ENCODE measurements at places on chromosomes 1 and 21.

GRCh38 chr1:27303509-27303908 lies 18.5 kb upstream of the TMEM222 start:
- DNase-seq = no peak

GRCh38 chr1:196205882-196206281 lies 402.4 kb downstream of the KCNT2 start:
- no peak for DNase-seq

DNA sequence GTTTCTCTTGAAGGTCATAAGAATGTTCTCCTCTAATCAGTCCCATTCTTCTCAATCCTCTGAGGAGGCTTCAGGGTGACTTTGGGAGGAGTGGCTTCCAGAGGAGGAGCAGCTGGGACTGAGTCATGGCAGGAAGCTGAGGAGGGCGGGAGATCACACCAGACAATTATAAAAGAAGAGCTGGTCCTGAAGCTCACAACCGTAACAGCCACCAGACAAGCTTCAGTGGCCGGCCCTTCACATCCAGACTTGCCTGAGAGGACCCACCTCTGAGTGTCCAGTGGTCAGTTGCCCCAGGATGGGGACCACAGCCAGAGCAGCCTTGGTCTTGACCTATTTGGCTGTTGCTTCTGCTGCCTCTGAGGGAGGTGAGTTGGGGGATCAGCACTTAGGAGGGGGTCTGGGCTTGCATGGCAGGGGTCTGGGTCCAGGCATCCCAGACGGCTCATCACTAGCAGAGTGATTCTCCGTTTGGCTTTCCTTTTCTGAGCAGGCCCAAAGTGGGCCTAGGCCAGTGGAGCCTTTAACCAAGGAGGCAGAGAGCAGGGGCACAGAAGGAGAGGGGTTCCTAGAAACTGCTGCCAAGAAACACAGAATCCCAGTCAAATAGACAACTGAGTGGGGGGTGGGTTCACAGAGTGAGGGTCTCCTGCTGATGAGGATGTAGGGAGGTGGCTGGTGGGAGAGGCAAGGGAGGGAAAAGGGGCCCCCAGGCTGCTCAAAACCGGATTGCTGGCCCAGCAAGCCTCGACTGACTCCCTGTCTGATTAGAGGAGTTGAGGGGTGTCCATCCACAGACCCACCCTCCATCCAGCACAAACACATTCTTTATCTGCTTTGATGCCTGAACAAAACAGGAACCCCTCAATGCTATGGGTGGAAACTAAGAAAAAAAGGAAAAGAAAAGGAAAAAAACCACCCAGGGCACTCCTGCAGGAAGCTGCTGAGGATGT lies at the start of gene ECM1:
TSS of gene ECM1 (plus strand) at position 198 of the 953 bp plus-strand sequence. CDS start at position 299, 101 bp downstream.
- no peak for DNase-seq

DNA sequence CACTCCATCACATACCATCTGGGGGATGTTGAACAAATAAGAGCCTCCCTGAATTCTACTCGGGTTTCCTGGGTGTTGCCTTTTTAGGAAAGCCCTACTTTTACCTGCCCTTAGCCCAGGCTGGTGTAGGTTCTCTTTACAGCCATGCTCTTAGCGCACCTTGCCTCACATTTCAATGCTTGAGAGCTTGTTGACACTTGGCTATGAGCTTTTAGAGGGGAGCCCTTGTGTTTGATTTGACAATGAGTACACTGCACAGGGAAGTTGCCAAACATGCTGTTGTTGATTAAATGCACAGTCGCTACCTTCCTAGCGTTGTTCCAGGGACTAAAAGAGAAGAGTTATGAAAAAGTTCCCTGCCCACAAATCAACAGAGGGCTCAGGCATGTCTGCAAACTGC lies 103.8 kb downstream of the TRABD2B start:
- DNase-seq = no peak

- no peak for DNase-seq
These were observed 535.8 kb upstream of the DAB1 start for GRCh38 chr1:57959531-57960241.

GRCh38 chr1:153881751-153882150 lies 41.0 kb downstream of the GATAD2B start:
- no peak for DNase-seq

- no peak for DNase-seq
These were observed 49.5 kb downstream of the OLFML2B start for GRCh38 chr1:161973924-161974845.

GRCh38 chr1:1290238-1290731 lies 10.0 kb downstream of the SCNN1D start:
- peak; percentile 30 for DNase-seq

- no peak for DNase-seq
These were observed 8.7 kb upstream of the ADCY10 start for GRCh38 chr1:167922611-167923074.

DNA sequence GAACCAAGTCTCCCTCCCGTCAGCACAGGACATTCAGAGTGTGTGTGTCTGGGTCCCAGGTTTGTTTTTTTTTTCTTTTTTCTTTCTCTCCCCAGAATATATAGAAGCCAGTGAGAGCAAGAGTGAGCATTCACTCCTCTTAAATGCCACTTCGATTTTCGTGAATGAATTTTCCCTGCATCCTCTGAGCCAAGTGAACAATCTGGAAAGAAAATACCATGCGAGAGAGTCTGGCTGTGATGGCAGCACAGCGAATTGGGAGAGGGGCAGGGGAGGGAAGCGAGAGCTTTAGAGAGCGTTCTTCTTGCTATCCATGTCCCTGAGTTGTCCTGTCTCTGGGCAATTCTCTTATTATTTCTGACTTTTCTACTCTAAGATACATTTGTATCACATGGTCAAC lies 76.0 kb upstream of the RAB3GAP2 start:
- DNase-seq = no peak

GRCh38 chr21:16514316-16514715 lies 784.5 kb downstream of the USP25 start:
- no peak for DNase-seq

DNA sequence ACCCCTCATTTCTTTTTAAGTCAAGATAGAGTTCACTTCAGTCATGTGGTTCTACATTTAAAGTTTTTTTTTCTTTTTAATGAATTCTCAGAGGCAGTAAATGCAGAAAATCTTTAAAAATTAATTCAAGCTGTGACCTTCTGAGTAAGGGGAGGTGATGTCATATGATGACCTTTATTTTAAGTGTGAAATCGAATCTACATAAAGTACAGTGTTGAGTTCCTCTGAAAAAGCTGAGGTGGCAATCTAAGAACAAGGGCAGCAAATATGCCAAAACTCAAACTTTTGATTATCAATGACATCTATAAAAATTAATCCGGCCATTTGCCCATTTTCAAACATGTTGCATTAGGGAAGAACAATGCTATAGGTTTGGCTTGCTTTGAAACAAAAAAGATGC lies 173.5 kb downstream of the CDC7 start:
- DNase-seq = no peak

- DNase-seq = no peak
These were observed 37.7 kb upstream of the TMEM125 start for GRCh38 chr1:43232074-43232473.

- no peak for DNase-seq
These were observed 134.2 kb upstream of the TNFSF4 start for GRCh38 chr1:173341307-173341706.

DNA sequence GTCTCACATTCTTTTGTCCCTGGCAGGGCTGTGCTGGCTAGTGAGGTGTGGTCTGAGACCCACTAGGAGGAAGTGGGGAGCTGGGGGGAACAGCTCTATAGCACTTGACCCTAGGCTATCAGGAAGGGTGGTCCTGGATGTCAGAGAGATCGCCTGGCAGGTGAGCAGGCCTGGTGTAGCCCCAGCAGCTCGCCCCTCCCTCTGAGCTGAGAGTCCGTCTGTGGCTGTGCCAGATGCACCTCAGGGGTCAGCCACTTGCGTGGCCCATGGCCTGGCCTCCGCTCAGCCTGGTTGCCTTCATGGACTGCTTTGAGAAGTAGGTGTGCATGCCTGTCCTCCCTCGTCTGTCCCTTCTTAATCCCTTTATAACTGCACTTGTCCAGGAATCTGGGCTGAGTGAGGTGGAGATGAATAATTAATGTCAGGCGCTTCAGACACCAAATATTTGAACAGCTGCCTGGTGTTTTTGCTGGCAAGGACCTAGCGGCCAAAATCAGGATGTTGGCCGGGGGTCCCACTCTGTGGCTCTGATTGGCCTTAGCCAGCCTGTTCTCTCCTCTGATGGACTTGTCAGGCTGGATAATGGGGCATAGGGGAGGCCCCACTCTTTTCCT lies 30.5 kb downstream of the TMEM53 start:
- no peak for DNase-seq

DNA sequence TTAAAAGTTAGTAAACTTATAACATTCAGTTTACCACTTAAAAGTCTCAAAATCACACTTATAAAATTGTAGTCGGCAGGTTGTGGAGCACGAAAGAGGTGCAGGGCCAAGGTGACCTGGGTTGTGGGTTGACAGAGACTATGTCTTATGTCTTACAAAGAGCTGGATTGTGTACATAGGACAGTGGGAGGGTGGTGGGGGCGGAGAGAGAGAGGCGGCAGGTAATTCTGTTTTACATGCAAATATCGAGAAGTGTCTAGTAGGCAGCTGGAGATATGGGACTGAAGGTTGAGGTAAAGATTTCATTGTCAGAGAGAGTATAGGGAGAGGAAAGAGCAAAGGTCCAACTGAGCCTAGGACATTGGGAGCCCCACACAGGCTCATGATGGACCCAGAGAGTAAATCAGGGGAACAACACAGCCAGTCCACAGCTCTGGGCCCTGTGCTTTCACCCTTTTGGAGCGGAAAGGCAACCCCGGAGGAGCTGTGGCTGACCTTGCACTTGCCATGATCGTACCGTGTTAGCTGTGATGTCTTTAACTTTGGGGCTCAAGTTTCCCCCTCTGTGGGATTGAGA lies 28.1 kb upstream of the ZBTB18 start:
- DNase-seq = no peak

- DNase-seq = no peak
These were observed 12.9 kb upstream of the CTSK start for GRCh38 chr1:150820730-150821512.

DNA sequence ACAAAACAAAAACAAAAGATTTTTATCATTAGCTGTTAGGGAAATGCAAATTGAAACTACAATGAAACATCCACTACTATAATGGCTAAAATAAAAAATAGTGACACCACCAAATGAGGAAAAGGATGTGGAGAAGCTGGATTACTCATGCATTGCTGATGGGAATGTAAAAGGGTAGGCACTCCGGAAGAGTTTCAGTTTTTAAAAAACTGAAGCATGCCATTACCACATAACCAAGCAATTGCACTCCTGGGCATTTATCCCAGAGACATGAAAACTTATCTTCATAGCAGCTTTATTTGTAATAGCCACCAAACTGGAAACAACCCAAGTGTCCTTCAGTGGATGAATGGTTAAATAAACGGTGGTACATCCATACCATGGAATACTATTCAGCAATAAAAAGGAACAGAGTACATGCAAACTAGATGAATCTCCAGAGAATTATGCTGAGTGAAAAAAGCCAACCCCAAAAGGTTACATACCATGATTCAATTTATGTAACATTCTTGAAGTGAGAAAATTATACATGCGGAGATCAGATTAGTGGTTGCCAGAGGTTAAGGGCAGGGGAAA lies 14.5 kb upstream of the CFAP298 start:
- DNase-seq = no peak

DNA sequence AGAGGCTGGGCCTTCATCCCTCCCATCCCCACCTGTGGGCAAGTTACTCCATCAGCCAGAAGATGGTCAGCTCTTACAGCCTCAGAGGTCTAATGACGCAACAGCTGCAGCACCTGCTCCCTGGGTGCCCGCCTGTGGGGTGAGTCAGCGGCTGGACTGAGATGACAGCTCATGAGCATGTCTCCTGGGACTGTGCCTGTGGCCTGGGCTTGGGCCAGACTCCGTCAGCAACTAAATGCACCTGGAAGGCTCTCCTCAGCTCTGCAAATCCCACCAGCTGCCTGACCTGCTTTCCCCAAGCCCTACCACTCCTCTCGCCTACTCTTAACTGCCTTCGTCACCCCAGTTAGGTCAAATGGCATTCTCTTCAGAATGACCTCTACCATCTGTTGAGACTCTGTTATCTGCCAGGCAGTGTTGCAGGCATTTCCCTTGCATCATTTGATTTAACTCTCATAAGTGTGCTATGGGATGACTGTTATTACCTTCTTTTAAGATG lies 47.7 kb downstream of the ETS2 start:
- DNase-seq = no peak

DNA sequence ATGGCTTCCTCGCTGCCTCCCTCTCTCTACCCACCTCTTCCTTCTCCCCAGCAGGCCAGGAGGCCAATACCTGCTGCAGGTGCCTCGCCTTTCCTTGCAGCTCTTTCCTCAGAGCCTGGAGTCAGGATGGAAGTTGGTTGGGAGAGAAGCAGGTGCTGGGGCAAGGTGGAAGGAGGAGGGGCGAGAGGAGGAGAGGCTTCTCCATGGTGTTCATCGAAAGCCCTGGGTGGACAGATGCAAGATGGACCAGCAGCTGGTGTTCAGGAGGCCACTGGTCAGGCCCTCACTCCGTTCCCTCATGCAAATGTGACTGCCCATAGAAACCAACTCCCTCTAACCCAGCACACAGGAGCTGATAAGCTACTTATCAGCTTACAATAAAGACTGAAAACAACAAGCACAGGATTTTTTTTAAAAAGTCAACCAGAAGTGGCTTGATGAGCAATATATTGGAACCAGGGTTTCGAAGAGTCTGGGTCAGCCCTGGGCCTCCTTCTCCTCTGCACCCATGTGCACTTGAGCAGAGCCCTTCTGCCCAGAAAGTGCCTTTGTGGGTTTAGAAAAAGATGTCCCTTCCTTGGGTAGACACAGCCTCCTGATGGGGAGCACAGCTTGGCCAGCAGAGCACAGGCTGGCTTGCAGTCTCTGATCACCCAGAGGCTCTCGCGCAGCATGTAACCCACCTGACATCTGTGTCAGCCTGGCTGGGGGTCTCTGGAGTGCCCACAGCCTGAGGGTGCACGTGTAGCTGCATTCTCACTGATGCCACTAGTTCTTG lies 16.6 kb upstream of the GSTM4 start:
- no peak for DNase-seq

- DNase-seq = no peak
These were observed 26.2 kb upstream of the C1orf105 start for GRCh38 chr1:172394141-172394751.

DNA sequence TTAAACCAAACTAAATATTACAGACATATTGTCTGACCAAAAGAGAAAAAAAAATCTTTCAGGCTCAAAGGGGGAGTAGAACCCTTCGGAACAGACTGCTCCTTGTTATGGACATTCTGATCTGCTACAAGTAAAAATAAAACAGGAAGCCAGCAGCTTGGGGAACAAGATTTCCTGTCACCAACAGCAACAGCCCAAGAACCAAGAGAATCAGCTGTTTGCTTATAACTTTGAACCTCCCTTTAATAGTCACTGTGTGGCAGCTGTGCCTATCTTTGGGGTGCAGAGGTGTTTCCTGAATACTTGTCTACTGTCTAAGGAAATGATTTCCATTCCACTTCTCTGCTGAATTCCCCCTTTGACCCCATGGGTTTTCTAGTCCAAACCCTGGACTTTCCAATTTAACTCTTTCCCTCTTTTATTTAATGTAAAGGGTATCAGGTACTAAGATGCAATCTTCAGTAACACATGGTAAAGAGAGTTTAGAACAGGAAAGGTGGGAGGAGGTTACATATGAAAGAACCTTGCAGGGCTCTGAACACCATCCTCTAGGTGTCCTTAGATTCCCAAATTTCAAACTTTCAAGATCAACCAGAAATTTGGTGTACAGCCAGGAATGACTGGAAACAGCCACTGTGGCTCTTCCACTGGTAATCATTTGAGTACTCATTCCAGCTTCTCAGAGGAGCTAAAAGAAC lies 38.6 kb downstream of the GPR3 start:
- DNase-seq = no peak

- no peak for DNase-seq
These were observed 139.6 kb downstream of the NAV1 start for GRCh38 chr1:201678264-201679101.
